ENCODE measurements at places on chromosomes 12 and 14.
A peak's percentile ranks its signal among the peaks of the same experiment; 100 is the strongest.

GRCh38 chr14:33945210-33946088 lies 5.4 kb downstream of the EGLN3 start:
- no peak for DNase-seq

DNA sequence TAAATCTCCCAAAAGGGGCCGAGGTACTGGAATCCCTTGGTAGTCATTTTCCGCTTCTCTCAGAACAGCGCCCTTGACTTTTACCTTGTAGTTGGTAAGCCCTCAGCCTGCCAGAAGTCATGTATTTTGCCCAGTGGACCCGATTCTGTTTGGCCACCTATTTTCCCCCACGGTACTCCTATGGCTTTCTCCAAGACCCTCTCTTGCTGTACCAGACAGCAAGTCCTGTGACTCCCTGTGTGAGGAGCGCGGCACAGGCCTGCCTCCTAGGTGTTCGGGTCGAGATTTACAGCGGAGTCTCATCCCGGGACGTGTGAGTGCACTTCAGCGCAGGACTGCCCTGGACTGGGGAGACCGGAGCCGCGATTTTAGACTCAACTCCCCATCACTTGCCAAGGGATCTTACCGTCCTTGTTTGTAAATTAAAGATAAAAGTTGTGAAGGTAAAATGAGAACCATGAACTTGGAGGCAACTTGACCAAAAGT lies 1.1 kb upstream of the MBD6 start:
- no peak for DNase-seq

- no peak for DNase-seq
Observed at GRCh38 chr14:57085801-57086200, 182.9 kb downstream of the EXOC5 start.

DNA sequence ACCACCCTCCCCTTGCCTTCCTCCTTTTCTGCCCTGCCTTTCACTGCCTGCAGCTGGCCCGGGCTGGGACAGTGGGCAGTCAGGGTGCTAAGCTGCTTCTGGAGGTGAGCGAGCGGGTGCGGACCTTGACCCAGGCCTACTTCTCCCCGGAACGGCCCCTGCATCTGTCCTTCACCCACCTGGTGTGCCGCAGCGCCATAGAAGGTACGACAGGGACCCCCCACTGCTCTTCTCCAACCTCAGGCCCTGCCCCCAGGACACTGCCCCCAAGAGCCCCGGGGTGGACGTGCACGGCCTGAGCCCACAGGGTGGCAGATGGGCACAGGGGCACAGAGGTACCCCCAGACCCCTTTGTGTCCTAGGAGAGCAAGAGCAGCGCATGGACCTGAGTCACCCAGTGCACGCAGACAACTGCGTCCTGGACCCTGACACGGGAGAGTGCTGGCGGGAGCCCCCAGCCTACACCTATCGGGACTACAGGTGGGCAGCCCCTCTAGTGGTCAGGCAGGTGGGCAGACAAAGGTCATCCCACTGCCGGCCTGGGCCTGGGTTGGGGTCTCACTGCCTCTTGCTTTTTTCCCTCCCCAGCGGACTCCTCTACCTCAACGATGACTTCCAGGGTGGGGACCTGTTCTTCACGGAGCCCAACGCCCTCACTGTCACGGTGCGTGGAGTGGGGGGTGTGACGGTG lies 3.2 kb upstream of the GNB3 start:
- no peak for DNase-seq

DNA sequence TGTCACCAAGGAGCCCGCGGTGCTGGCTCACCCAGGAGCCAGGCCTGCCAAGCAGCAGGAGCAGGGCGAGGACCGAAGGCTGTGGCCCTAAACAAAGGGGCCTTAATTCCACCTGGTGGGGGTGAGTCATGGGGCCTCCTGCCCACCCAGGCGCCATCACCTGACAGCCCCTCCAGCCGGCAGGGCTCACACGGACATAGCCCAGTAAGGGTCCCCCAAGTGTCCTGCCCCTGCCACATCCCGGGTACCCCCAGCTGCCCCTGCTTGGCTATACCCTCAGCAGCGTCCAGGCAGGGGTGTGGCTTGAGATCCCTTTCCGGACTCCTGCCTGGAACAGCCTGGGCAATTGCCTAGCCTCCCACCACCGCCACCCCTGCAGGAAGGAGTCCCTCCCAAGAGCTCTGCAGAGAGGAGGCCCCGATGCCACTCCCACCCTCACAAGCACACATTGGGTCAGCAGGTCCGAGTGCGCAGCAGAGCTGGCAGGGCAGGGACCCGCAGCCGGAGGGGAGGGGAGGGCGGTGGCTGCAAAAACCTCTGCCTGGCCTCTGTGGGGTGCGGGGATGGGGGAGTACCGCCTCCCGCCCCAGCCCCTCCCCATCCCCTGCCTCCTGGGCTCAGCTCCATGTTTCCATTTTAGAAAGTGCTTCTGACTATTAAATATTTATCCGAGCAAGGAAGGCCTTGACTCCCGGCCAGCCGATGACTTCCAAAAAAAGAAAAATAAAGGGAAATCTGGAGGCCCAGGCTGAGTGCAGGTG lies 4.6 kb downstream of the AHNAK2 start:
- no peak for DNase-seq

- DNase-seq, result peak; percentile 93
Observed at GRCh38 chr12:55043542-55043941, 23.8 kb downstream of the NEUROD4 start.

GRCh38 chr12:106190581-106190980 lies 51.8 kb upstream of the NUAK1 start:
- DNase-seq, result no peak

DNA sequence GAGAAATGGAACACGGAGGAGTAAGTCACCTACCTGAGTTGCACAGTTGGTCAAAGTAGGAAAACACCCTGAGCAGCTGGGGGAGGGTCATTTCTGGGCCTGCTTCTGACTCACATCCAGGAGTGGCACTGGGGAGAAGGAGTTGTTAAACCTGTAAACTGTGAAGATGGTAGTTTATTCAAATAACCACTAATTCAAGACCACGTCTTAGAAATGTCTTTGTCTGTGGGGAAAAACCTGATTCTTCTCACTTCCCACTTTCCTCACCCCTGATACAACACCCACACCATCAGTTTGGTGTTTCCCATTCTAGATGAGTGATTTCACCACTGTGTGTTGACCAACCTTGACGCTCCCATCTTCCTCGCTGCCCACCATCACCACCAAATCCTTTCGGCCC lies 207.1 kb downstream of the ANO4 start:
- DNase-seq, result no peak

GRCh38 chr14:20460458-20461224 lies 593 bp downstream of the PIP4P1 start:
- no peak for DNase-seq

- no peak for DNase-seq
Observed at GRCh38 chr14:59376686-59377085, 88.5 kb downstream of the GPR135 start.

GRCh38 chr12:109760930-109761921 lies 47.6 kb downstream of the FAM222A start:
- no peak for DNase-seq

DNA sequence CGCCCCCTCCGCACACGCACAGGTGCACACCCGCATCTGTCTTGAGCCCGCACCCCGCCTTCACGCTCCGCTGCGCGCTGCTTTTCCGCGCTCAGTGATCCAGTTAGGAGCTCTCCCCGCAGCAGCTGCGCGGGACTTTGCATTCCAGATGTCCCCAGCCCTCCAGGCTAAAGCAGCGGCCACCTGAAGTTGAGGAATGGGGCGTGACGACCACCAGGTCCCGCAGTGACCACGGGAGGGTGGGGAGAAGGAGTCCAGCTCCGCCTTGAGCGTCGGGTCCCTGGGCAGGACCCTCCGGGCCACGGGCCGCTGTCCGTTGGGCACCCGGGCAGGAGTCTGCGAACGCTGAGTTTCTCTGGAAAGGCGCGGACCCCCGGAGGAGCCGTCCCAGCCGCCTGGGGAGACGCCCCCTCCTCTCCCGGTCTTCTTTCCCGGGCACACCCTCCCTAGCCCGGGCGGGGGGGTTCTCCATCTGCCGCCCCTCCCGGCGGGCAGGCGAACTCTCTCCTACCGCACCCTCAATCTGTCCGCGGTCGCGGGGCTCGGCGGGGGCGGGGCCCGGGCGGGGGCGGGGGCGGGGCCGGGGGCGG lies 334 bp upstream of the TMEM132C start:
- DNase-seq, result no peak

- no peak for DNase-seq
Observed at GRCh38 chr12:5016526-5016925, 27.2 kb upstream of the KCNA5 start.

GRCh38 chr14:76456200-76456599 lies 80.3 kb downstream of the ESRRB start:
- DNase-seq, result peak; percentile 40

DNA sequence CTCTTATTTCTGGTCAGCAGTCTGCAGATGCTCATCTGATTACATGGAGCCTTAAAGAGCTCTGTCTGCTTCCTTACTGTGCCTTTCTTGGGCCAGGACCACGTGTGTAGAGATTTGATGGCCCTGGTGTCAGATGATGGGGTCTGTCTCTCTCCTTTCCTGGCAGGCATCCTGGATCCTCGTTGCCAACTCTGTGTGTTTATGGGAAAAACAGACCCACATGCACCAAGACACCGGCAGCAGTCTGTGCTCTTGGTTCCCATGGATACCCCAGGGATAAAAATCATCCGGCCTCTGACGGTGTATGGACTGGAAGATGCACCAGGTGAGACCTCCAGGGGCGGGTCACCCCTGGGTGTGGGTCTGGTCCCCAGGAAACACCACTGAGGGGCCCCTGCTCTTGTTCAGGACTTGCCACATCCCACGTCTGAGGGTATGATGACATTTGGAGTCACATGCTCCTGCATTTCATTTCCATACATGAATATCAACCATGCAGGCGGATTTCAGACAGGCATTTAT lies 18.5 kb upstream of the ALDH2 start:
- no peak for DNase-seq

- DNase-seq, result no peak
Observed at GRCh38 chr14:97878727-97879126, 1081.5 kb downstream of the VRK1 start.

DNA sequence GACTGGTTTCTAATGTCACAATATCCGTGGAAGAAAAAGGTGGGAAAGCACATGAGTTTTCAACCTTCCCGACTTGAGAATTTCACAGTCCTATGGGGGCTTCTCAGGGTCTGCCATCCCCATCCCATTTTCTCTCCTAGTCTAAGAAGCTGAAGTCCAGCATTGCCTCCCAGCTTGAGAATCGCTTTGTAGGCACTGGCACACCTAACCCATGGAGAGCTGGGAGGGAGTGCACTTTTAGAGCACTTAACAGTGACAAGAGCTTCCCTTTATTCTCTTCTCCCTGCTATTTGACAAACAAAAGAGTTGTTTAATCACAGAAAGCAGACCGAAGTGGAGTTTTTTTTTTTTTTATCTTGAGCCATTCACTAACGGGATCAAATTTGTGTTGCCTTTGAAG lies 22.8 kb upstream of the SRRM4 start:
- DNase-seq, result no peak

GRCh38 chr14:38866461-38866860 lies 236.6 kb downstream of the SEC23A start:
- DNase-seq, result no peak

DNA sequence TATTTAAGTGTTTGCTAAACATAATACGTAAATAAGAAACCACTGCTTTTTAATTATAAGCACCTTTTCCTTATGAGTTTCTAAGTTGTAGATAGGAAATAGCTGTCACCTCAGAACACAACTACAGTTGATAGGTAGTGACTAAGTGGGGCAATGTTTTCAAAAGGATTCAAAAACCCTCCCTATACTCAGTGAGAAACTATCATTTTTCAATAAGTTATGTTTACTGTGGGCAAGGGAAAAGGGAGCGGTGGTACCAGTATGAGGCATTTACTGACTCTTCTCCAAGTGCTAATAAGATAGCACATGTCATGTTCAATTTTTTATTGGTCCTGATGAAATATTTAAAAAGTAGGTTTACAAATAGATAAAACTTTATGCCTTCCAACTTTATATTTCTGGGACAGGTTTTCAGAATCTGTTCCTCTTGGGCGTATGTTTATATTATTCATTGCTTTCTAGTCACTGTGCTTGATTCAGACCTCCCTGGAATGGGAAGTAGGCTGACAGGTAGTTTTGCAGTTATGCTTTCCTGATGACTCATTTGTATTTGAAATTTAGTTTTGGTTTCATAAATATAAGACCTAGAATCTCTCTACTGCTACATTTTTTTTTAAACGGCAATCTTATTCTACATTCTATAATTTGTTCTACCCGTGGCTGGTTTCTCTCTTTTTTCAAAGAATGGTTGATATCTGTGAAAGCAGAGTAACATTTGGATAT lies 153.1 kb downstream of the TMEM117 start:
- DNase-seq, result no peak

DNA sequence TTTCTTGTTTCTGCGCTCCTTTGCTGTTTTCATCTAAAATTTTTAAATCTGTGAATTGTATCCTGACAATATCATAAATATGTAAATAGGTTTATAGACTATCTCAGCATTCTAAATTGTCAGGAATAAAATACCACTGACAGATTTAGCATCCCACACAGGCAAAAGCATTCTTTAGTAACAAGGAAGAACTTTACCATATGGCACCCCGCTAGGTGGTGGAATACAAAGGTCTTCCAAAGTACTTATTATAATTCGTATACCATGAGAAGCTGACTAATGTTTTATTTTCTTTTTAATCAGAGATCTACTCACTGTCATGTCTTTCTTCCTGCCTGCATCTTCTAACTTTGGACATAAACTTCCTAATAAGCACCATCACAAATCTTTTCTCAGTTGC lies 328.8 kb upstream of the NOVA1 start:
- no peak for DNase-seq

- no peak for DNase-seq
Observed at GRCh38 chr14:65834812-65835211, 422.3 kb downstream of the FUT8 start.

DNA sequence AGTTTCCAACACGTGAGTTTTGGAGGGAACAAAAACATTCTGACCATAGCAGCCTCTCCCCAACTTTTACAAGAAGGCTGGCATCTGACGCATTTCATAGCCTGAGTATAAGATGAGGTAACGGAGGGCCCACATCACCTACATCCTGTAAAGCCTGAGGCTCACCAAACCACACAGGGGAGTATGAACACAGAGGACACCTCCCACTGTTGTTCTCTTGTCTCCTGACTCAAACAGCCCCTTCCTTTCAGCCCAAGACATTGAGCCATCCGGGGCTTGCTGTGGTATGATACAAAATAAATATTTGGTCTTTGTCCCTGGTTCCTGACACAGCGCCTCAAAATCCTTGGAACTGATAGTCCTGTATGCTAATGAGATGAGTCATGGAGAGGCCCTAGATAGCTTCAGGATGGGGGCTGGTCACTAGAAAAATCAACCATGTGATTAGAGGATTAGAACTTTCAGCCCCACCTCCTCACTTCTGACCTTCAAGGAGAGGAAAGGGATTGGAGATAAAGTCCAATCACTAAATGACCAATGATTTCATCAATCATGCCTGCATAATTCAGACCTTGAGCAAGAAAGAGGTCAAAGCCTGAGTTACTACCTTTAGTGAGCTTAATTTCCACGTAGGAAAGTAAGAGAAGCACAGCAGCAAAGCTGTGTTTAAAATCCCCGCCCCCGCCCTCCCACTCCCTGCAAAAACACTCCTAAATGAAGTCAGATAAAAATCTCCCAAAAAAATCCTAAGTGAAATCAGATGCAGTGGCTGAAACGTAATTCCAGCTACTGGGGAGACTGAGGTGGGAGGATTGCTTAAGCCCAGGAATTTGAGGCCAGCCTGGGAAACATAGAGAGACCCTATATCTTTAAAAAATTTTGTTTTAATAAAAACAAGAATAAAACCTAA lies 236.4 kb downstream of the PCNX1 start:
- DNase-seq, result peak; percentile 26

All from inflammatory macrophage (primary cell).